ENCODE measurements at places on chromosomes 6 and 20. TPM values are rescaled to one million over a fixed set of nuclear protein-coding genes. Genes with fewer than 3 reads are reported as not detected.

GNAS-AS1 gene
- not detected for total RNA-seq

- no peak overlapping the region for H3K4me3 ChIP-seq
- H3K27me3 ChIP-seq = no peaks in the 10 kb centered on the region
- no peak overlapping the region for H3K27ac ChIP-seq
- no peak for DNase-seq
Measured at GRCh38 chr6:4185419-4185818, 50.0 kb upstream of the ECI2 start.

DNA sequence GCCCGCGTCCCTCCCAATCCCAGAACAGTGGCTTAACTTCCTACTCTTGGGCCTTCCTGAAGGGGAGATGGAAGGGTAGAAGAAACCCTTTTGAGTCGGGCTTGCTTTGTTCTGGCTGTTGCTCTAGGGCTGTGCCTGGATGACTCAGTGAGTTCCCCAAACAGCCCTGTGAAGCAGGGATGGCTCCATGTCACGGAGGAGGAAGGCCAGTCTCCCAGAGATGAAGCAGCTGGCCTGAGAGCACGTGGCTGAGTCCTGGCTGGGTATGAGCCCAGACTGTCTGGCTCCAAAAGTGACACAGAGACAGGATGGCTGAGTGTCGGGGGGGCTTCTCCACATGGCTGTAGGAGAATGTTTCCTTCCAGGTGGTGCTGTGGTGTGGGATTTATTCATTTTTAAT lies 4.6 kb downstream of the SYTL3 start:
- H3K27me3 ChIP-seq = no peaks in the 10 kb centered on the region
- peak; percentile 95 for DNase-seq
- no peak overlapping the region for H3K4me3 ChIP-seq
- H3K27ac ChIP-seq = peak overlapping the region; percentile 97
- peaks cover 58% of the 10 kb centered on the region for H3K4me1 ChIP-seq

BEND6 gene
- 11.9 TPM for total RNA-seq

DNA sequence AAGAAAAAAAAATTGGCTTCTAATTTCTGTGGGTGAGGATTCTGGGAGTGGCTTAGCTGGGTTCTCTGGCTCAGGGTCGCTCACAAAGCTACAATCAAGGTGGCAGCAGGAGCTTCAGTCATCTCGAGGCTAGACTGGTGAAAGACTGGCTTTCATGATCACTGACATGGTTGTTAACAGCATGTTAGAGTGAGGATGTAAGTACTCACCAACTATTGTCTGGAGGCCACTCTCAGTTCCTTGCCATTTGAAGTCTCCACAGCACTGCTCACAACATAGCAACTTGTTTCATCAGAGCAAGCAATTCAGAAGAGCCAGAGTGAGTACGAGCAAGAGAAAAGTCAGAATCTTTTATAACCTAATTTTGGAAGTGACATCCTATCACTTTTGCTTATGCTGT lies 145.7 kb upstream of the PRSS16 start:
- H3K4me3 ChIP-seq = no peak overlapping the region
- H3K27me3 ChIP-seq = no peaks in the 10 kb centered on the region
- no peaks in the 10 kb centered on the region for H3K36me3 ChIP-seq
- H3K4me1 ChIP-seq = no peaks in the 10 kb centered on the region

- no peaks in the 10 kb centered on the region for H3K27me3 ChIP-seq
- H3K27ac ChIP-seq = no peak overlapping the region
- no peak overlapping the region for H3K4me3 ChIP-seq
- H3K36me3 ChIP-seq = no peaks in the 10 kb centered on the region
- DNase-seq = no peak
Measured at GRCh38 chr6:39931607-39932006, 2.7 kb downstream of the MOCS1 start.

TSHZ2 gene
- not detected for total RNA-seq

DNA sequence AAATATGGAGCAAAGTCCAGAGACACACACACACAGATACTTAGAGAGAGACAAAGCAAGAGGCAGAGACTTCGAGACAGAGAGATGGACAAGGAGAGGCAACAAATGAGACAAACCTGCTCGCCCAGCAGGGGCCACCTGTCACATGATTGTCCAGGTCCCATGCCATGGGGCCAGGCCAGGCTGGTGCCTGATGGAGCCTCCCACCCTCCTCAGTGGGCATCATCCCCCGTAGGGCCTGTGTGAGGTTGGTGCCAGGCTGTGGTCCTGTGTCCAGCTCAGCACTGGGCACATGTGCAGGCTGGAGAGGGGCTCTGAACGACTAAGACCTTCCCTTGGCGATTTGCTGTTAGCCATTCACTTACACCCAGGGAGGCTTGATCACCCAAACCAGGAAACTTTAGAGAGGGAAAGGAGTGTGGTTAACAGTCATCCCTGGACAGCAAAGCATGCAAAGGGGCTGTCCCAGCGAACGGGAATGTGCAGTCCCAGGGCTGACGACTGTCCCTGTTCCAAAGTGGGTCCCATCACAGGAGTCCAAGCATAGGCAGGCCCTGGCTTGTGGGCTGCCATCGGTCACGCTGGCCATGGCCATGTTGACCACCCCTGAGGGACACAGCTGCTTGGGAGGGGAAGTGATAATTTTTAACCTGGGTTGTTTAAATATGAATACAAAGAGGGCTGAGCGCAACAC lies 38.4 kb upstream of the PHACTR3 start:
- H3K36me3 ChIP-seq = no peaks in the 10 kb centered on the region
- no peak overlapping the region for H3K27ac ChIP-seq
- no peaks in the 10 kb centered on the region for H3K4me1 ChIP-seq
- no peak for DNase-seq

SLC22A16 gene
- total RNA-seq = not detected

GRCh38 chr6:44480097-44480541 lies 92.6 kb downstream of the CDC5L start:
- H3K27me3 ChIP-seq = no peaks in the 10 kb centered on the region
- H3K4me1 ChIP-seq = peaks cover 28% of the 10 kb centered on the region
- no peak overlapping the region for H3K4me3 ChIP-seq
- no peak overlapping the region for H3K27ac ChIP-seq
- DNase-seq = no peak
- no peaks in the 10 kb centered on the region for H3K36me3 ChIP-seq

FAM209A gene
- not detected for total RNA-seq

DNA sequence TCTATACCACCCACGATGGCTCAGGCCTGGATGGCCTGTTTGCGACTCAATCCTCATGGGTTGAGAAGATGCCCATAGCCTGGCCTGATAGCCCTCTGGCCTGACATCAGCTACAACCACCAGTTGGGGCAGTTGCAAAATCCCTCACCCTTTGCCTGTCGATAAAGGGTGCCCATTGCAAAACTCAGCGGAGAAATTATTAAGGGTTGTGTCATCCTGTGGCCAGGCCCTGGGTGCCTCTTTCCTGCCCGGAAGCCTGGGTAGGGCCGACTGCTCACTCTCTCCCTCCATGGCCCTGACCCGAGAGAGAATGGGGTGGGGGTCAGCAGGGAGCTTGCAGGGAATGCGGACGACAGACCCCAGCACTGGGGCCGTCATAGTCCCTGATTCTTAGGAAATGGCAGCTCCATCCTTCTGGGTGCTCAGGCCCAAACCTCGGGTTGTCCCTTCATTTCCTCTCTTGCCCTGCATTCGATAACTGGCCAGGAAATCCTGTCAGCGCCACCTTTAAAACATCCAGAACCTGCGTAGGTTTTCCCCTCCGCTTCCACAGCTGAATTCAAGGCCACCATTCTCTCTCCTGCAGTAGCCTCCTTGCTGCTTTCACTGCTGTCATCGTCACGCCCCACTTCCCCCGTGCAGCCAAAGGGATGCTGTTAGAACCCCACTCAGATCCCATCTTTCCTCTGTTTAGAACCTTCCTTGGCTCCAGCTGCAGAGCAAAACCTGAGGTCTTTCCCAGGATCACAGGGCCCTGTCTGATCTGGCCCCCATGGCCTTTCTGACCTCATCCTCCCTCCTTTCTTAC lies 31.1 kb downstream of the CEBPB start:
- DNase-seq = no peak
- no peak overlapping the region for H3K27ac ChIP-seq
- H3K36me3 ChIP-seq = no peaks in the 10 kb centered on the region
- peaks cover 42% of the 10 kb centered on the region for H3K4me1 ChIP-seq
- H3K4me3 ChIP-seq = no peak overlapping the region

DNA sequence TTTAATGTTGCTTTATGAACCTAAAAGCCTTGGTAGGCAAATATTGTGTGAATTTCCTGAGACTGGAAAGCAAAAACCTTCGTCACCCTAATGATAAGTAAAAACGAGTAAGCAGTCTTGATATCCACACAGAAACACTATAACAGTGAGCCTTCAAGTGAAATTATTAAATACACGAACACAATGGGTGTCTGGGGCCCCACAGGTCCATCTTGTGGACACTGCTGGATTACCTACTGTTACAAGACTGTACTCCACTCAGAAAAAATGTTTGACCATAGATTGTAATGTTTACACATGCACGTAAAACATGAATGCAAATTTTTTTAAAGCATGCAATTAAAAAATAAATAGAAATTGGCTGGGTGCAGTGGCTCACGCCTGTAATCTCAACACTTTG lies 466.9 kb downstream of the CD83 start:
- no peak overlapping the region for H3K4me3 ChIP-seq
- H3K27me3 ChIP-seq = no peaks in the 10 kb centered on the region
- DNase-seq = no peak
- no peaks in the 10 kb centered on the region for H3K4me1 ChIP-seq

GRCh38 chr20:58209652-58210397 lies 18.6 kb downstream of the ANKRD60 start:
- no peak overlapping the region for H3K4me3 ChIP-seq
- H3K27ac ChIP-seq = no peak overlapping the region
- H3K27me3 ChIP-seq = peaks cover 11% of the 10 kb centered on the region
- peak; percentile 81 for DNase-seq

- no peaks in the 10 kb centered on the region for H3K27me3 ChIP-seq
- H3K36me3 ChIP-seq = no peaks in the 10 kb centered on the region
- no peak overlapping the region for H3K4me3 ChIP-seq
- peaks cover 10% of the 10 kb centered on the region for H3K4me1 ChIP-seq
- DNase-seq = no peak
Measured at GRCh38 chr6:42411406-42411805, 40.3 kb downstream of the TRERF1 start.

GRCh38 chr20:1242530-1242929 lies 16.7 kb downstream of the RAD21L1 start:
- H3K27me3 ChIP-seq = no peaks in the 10 kb centered on the region
- no peak overlapping the region for H3K4me3 ChIP-seq
- H3K36me3 ChIP-seq = no peaks in the 10 kb centered on the region
- peaks cover 15% of the 10 kb centered on the region for H3K4me1 ChIP-seq
- H3K27ac ChIP-seq = peak overlapping the region; percentile 63
- DNase-seq = peak; percentile 77

DNA sequence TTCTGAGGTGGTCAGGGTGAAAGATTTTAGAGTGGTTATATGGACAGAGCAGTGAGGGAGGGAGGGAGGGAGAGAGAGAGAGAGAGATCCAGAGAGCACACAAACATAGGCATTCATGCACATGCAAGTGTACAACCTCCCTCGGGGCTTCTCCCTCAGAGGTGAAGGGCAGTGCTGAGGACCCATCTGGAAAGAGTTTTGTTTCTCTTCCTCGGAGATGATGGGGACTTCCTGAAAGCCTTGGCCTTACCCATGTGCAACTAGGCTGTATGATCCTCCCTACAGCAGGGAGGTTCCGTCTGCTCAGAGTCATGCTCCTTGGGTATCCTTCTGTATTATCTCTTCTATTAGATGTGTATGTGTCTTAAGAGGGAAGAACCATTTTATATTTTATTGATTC lies 21.4 kb upstream of the TSPYL1 start:
- no peaks in the 10 kb centered on the region for H3K27me3 ChIP-seq
- H3K36me3 ChIP-seq = no peaks in the 10 kb centered on the region
- DNase-seq = no peak
- no peak overlapping the region for H3K27ac ChIP-seq
- H3K4me3 ChIP-seq = no peak overlapping the region

DNA sequence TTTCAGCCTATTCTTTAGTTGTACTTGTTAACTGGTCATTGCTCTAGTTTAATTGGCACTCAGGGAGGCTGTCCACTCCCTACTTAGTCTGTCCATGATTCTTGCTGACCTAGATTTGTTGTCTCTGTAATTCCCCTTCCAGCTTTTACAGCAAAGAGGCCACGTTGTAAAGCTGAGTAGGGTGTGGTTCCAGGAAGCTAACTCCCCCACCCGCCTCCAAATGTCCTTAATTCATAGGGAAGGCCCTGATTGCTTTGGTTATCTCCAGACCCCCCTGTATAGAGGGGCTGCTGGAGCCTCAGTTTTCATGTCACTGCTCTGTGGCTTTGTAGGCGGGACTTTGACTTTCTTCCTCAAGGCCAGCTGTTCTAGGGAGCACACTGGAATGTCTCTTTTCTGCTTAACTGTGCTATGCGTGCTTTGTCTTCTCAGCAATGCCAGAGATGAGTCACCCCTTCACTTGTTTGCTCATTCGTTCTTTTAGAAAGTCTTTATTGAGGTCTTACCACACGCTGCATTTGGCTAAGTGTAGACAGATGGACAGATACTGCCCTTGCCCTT lies 175.1 kb upstream of the JAG1 start:
- H3K27me3 ChIP-seq = no peaks in the 10 kb centered on the region
- H3K4me1 ChIP-seq = peaks cover 15% of the 10 kb centered on the region
- no peaks in the 10 kb centered on the region for H3K36me3 ChIP-seq
- DNase-seq = peak; percentile 85
- no peak overlapping the region for H3K4me3 ChIP-seq
- H3K27ac ChIP-seq = peak overlapping the region; percentile 61
